ENCODE measurements at places on chromosomes 1 and 21. TPM values are rescaled to one million over a fixed set of nuclear protein-coding genes. Genes with fewer than 3 reads are reported as not detected.

DNA sequence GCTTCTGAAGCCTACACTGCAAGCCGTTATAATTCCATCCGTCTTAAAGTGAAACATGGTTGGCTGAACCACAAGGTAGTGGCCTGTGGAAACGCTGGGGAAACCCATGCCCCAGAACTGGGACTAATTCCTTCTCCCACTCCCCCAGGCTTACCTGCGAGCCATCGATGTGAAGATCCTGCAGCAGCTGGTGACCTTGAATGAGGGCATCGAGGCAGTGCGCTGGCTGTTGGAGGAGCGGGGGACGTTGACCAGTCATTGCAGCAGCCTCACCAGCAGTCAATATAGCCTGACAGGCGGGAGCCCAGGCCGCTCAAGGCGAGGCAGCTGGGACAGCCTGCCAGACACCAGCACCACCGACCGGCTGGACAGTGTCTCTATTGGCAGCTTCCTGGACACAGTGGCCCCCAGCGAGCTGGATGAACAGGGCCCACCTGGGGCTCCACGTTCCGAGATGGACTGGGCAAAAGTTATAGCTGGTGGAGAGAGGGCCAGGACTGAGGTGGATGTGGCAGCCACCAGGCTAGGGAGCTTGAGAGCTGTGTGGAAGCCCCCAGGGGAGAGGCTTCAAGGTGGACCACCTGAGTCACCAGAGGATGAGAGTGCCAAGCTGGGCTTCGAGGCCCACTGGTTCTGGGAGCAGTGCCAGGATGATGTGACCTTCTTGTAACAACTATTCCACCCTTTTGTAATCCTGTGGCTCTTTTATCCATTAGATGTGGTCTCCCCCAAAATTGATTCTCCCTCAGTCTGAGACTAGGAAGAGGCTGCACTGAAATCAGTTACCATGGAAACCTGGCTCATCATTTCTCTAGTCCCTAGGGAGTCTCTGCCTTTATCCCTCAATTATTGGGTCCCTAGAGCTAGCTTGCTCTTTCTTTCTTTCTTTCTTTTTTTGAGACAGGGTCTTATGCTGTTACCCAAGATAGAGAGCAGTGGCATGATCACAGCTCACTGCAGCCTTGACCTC lies 16.7 kb downstream of the LURAP1 start:
- H3K27me3 ChIP-seq: no peaks in the 10 kb centered on the region
- H3K4me3 ChIP-seq: no peak overlapping the region
- DNase-seq: peak; percentile 28
- H3K27ac ChIP-seq: no peak overlapping the region
- peaks cover 14% of the 10 kb centered on the region for H3K4me1 ChIP-seq

DNA sequence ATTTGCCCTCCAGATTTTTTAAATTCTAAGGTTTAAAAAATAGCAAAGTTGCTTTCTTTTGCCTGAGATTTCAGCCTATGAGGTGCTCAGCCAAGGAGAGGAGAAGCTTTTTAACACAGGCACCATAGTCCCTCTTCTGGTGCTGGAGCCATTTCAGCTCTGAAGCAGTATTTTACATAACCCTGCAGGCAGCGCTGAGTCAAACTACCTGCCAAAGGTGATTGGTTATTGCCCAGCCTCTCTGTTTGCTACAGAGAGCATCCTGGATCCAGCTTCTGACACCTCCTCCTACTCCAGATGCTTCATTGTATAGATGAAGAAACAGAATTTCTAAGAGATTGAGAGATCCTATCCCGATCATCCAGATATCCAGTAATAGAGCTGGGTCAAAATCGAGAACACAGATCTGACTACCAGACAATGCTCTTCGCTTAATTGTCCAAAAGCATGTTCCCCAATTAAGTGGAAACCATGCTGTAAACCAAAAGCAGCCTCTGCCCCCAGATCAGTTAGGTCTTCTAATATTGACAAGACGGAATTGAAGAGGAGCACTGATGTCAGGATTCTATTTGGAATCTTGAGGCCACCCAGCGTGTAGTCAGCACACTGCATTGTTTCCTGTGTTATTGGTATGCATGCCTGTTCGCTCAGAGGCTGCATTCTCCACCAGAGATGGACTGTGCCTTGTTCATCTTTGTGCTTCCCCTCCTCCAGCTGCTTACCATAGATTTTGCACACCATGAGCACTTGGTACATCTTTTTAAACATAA lies 22.1 kb downstream of the RGS8 start:
- H3K27ac ChIP-seq: no peak overlapping the region
- no peaks in the 10 kb centered on the region for H3K27me3 ChIP-seq
- H3K4me1 ChIP-seq: no peaks in the 10 kb centered on the region
- H3K4me3 ChIP-seq: no peak overlapping the region
- H3K36me3 ChIP-seq: no peaks in the 10 kb centered on the region

- DNase-seq: no peak
- no peaks in the 10 kb centered on the region for H3K4me1 ChIP-seq
- H3K27ac ChIP-seq: no peak overlapping the region
- no peaks in the 10 kb centered on the region for H3K27me3 ChIP-seq
- no peaks in the 10 kb centered on the region for H3K36me3 ChIP-seq
- no peak overlapping the region for H3K4me3 ChIP-seq
Observed at GRCh38 chr21:45825219-45825618, 156.4 kb upstream of the COL6A1 start.

GRCh38 chr1:165047994-165048393 lies 308.5 kb downstream of the LMX1A start:
- H3K27me3 ChIP-seq: no peaks in the 10 kb centered on the region
- H3K4me3 ChIP-seq: no peak overlapping the region
- no peak for DNase-seq

- no peak for DNase-seq
- H3K27me3 ChIP-seq: no peaks in the 10 kb centered on the region
- H3K36me3 ChIP-seq: no peaks in the 10 kb centered on the region
- H3K4me3 ChIP-seq: no peak overlapping the region
Observed at GRCh38 chr1:94543893-94544635, 2.5 kb upstream of the F3 start.

GRCh38 chr1:234980645-234981396 lies 147.8 kb downstream of the TOMM20 start:
- H3K36me3 ChIP-seq: no peaks in the 10 kb centered on the region
- DNase-seq: peak; percentile 59

DNA sequence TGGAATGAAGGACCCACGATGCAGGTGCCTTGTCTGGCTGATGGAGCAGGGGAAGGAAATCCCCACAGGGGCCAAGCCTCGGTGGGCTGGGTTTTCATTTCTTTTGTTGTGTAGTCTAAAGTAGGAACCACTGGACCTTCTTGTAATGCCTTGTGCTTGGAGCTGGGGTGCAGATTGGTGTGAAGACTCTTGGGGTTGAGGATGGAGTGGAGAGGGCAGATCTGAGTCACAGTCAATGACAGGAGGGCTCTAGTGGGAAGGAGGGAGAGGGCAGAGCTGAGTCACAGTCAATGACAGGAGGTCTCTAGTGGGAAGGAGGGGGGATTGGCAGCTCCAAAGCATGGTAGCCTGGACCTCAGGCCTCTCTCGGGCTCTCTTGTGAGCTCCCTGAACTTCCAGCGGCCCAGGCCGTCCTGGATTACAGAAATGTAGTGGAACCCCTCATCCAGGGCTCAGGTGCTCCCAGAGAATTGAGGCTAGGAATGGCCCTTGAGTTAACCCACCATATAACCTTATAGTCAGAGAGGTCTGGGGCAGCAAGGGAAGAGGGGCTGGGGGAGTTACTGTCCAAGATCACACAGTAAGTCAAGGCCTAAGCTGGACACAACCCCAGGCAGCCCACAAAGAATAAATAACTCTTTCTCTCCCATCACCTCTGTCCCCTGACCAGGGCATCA lies 313.8 kb downstream of the MATN1 start:
- H3K36me3 ChIP-seq: no peaks in the 10 kb centered on the region
- H3K4me1 ChIP-seq: no peaks in the 10 kb centered on the region
- H3K27ac ChIP-seq: no peak overlapping the region
- no peak overlapping the region for H3K4me3 ChIP-seq
- no peak for DNase-seq

Gene C1orf53
- total RNA-seq: not detected

Gene OR2L8
- total RNA-seq: 1.0 TPM

Measured in thyroid gland (tissue), 4 donors.